Common myeloid progenitor, CD34-positive (primary cell): ENCODE measurements at places on chromosomes 5 and 9.

DNA sequence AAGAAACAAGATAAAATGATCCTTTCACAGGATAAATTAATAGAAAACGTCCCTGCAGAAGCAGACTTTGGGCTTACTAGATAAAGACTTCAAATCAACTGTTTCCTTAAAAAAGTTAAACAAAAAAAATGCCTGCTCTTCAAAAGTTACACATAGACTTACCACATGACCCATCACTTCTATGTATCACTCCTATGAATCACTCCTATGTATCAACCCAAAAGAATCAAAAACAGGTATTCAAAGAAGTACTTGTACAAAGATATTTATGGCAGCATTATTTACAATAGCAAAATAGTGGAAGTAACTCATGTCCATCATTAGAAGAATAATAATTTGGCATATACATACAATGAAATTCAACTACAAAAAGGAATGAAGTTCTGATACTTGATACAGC, 56.3 kb upstream of the PRDM9 start:
- DNase-seq = no peak

- peak; percentile 53 for DNase-seq
Measured at GRCh38 chr5:170266570-170267381, 30.8 kb downstream of the LCP2 start.

- DNase-seq = no peak
Measured at GRCh38 chr5:170573660-170574059, 69.8 kb downstream of the KCNIP1 start.

- peak; percentile 2 for DNase-seq
Measured at GRCh38 chr5:154709368-154710305, 45.5 kb upstream of the LARP1 start.

DNA sequence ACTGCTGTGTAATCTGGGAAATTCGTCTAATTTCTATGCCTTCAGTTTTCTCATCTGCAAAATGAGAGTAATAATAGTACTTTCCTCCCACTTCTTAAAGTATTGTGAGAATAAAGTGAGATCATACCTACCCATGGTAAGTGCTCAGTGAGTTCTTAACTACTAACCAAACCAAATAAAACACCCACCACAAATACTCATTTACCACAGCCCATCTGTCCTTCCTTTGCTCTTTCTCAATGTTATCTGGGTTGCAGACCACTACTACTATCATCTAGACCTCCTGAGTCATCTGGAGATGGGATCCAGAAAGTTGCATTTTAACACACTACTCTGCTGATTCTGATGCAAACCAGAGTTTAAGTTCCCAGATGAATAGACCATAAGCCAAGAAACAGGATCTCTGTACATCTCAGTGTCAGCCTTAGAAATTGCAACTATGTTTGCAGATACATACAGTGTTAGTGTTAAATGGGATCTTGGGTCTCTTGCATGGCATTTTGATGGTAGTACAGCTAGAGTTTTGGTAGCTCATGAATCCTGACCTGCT, 105.4 kb upstream of the ATP10B start:
- no peak for DNase-seq

DNA sequence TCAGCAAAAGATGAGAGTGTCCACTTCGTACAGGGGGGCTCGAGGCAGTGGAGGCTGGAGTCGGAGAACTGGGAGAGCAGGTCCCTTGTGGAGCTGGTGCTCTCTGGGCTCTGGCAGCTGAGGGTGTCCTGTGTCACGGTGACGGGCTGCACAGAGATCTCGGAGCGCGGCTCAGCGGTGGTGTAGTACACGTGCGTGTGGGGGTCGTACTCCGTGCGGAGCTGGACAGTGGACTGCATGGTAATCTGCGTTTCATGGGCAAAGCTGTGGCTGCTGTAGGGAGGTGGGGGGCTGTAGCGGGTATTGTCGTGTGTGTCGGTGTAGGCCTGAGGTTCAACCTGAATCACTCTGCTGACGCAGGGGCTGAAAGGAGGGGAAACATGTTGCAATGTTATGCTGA, 48.0 kb downstream of the PTCH1 start:
- no peak for DNase-seq

GRCh38 chr5:15785531-15785981, 285.6 kb downstream of the FBXL7 start:
- DNase-seq = no peak

- no peak for DNase-seq
Measured at GRCh38 chr5:102554082-102554481, 55.3 kb upstream of the SLCO6A1 start.

- no peak for DNase-seq
Measured at GRCh38 chr5:77920359-77921058, 144.4 kb upstream of the TBCA start.

DNA sequence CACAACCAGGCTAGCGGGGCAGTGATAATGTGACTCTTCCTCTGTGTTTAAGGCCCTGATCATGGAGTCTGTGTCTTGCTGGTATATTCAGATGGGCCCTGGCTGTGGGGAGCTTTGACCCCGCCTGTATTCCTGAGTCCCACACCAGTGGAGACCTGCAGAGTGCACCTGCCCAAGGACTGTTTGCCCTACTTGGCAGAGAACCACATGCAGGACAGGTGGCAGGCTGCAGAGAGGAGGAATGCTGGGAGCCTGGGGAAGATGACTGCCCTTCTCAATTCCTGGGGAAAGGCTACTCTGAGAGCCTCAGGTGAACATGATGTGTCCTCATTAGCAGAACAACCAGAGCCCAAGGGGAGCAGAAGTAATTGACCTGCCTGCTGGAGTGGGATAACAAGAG, 36.2 kb downstream of the IARS1 start:
- no peak for DNase-seq

- peak; percentile 90 for DNase-seq
Measured at GRCh38 chr5:160508780-160509361, 87.2 kb downstream of the PTTG1 start.

GRCh38 chr5:133389066-133389590, 223.2 kb downstream of the FSTL4 start:
- DNase-seq = no peak

DNA sequence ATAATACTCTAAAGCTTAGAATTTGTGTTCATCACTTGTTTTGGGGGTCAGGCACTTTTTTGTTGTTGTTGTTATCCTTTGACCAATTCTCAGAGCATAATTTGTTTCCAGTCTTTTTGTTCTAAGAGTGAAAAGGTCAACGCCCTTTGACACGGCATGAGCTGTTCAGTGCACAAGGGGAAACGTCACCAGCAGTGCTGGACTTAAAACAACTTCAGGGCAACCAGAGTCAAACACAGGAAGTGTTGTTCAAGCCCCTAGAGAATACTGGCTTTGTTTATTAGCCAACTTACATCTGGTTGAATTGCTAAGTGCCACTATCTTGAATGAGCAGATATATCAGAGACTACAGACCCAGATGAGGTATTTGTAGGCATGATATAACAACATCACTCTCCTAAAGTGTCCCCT, 368.9 kb downstream of the TMEM161B start:
- DNase-seq = no peak

GRCh38 chr5:141234109-141234667, 11.0 kb upstream of the PCDHB15 start:
- no peak for DNase-seq

DNA sequence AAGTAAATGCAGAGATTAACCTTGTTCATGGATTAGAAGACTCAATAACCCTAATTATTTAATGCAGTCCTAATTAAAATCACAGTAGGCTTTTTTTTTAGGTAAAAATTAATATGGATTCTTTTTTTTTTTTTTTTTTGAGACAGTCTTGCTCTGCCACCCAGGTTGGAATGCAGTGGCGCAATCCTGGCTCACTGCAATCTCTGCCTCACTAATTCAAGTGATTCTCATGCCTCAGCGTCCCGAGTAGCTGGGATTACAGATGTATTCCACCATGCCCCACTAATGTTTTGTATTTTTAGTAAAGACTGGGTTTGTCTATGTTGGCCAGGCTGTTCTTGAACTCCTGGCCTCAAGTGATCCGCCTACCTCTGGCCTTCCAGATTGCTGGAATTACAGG, 40.6 kb downstream of the DENND4C start:
- DNase-seq = no peak

DNA sequence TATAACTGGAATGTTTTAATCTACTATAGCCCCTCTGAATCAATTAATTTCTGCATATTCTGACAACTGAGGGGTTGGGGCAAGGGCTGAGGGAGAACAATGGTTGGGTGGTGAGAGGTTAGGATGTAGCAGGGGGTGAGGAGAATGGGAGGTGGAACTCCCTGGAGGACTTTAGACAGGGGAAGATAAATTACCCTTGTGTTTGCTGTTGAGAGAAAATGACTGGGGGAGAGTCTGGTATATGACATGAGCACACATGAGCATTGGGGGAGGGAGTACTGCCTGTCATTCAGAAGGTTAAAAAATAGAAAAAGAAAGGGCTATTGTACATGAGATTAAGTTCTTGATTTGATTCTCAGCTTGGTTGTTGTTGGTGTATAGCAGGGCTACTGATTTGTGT, 37.2 kb upstream of the PAPPA start:
- DNase-seq = no peak

- DNase-seq = no peak
Measured at GRCh38 chr5:76345582-76345981, 57.5 kb upstream of the IQGAP2 start.

GRCh38 chr9:15509931-15510788, 610 bp downstream of the PSIP1 start:
- DNase-seq = peak; percentile 58

DNA sequence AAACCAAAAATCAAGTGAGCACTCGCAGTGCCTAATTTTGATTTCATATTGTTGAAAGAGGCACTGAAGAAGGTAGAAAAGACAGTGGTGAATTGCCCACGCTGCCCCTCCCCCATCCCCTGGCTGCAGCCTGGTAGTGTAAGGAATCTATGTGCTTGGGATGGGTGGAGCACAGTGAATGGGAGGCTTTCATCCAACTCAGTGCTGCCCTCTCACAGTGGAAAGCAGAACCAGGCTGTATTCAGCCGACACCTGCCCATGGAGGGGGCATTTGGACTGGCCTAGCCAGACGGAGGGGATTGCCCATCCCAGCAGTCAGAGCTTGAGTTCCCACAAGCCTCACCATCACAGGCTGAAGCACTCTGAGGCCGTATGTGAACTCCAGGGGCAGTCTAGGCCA, 800.4 kb upstream of the DMAC1 start:
- DNase-seq = no peak

GRCh38 chr9:132293145-132293721, 61.6 kb downstream of the SETX start:
- DNase-seq = peak; percentile 65

GRCh38 chr5:36462295-36463021, 143.9 kb upstream of the SLC1A3 start:
- DNase-seq = peak; percentile 43

- peak; percentile 33 for DNase-seq
Measured at GRCh38 chr5:75568202-75568601, 43.1 kb upstream of the ANKDD1B start.

DNA sequence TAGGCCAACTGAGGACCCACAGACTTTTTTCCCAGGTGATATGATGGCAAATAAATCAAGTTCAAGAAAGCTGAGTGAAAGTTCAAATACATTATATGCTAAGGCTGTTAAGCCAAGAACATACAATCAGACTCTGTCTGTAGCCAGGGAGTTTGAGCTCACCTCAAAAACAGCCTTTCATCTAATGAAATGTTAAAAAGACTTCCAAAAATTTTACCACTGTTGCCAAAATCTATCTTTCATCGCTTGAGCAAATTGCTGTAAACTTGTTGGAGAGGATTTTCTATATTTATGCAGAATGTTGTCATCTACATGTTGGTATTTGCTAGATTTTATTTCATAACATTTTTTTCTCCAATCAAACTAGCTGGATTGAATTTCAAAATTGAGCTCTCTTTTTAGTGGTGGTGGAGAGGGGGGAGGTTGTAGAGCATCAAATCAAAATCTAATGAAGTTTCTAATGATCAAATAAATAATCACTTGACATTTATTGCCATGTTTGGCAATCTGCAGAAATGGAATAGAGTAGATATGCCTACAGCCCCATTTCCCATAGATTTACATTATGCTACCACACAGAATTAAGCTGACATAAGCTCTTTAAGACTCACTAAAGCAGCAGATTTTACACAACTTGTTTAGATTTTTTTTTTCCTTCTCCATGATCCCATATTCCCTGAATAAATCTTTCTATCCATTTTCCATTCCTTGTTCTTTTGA, 828.9 kb upstream of the ZNF608 start:
- no peak for DNase-seq

DNA sequence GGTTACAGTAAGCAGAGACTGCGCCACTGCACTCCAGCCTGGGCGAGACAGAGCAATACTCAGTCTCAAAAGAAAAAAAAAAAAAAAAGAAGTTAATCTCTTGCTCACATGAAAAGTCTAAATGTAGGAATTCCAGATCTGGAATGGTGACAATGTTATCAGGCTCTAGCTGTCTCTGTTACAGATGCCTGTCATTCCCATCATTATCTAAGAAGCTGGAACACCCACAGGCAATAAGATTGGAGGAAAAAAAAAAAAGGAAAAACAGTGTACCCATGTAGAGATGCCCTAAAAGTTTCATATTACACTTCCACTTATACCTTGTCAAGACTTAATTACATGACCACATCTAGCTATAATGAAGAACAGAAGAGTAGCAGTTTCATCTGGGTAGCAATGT, 38.2 kb downstream of the PTBP3 start:
- DNase-seq = no peak

GRCh38 chr5:124963236-124963919, 216.9 kb upstream of the ZNF608 start:
- peak; percentile 9 for DNase-seq

- DNase-seq = no peak
Measured at GRCh38 chr9:105497704-105498103, 49.9 kb downstream of the FSD1L start.

GRCh38 chr9:11457825-11458790, 845.3 kb upstream of the PTPRD start:
- DNase-seq = no peak

DNA sequence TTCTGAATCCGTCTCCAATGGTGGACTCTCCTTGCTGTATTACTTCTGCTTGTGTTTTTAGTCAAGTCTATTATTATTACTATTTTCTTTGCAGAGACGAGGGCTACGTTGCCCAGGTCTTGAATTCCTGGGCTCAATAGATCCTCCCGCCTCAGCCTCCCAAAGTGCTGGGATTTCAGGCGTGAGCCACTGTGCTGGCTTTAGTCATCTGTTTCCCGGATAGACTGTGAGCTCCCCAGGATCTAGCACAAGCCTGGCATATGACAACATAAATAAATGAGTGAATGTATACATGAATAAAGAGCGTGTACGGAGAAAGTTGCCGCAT, 439 bp upstream of the DDX46 start:
- DNase-seq = no peak

- no peak for DNase-seq
Measured at GRCh38 chr9:76943054-76943453, 37.1 kb upstream of the PRUNE2 start.

GRCh38 chr5:28896949-28897348, 1858.6 kb upstream of the CDH9 start:
- DNase-seq = peak; percentile 44

- no peak for DNase-seq
Measured at GRCh38 chr5:82885627-82886389, 191.4 kb downstream of the TMEM167A start.
